ENCODE measurements at places on chromosomes 5 and 9.

- no peak for DNase-seq
Measured at GRCh38 chr9:5195463-5195862, 10.0 kb upstream of the INSL6 start.

GRCh38 chr9:70539001-70539400 is 124.5 kb upstream of the KLF9 start:
- DNase-seq = no peak

GRCh38 chr9:5188060-5188984 is 2.9 kb upstream of the INSL6 start:
- DNase-seq = no peak

- DNase-seq = no peak
Measured at GRCh38 chr5:6838736-6839135, 125.5 kb downstream of the TENT4A start.

GRCh38 chr5:115838885-115839518 is 2.4 kb downstream of the ATG12 start:
- DNase-seq = peak; percentile 51

DNA sequence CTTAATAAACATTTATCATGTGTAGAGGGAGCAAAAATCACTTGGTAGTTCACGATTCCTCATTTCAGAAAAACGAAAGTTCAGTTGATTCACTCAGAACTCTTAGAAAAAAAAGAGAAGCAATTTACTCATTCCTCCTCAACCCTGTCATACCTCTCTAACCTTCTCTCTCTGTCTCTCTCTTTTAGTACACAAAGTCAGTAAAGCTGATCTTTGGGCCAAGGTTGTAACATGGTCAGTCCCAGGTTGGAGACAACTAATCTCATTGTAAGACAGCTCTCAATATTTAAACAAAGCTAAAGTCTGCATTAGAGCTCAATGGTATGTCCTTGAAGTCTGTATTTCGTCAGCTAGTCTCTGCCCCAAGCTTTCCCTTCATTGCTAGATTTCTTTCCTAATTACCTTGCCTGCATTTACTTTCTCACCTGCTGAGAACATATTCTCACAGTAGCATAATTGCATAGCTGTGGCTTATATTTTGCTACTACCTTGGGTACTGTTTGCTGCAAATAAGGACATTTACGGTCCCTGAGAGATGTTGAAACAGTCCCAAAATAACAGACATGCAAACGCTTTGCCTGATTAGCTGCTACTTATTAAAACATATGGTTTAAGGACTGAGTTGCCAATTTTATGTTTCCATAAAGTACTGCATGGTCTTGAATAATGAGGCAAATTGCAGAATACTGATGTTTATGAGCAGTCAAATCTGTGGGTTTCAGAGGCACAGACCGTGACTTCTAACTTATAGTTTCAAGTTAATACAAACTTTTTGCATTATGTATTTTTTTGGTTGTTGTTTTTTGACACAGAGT is 138.3 kb downstream of the GPBP1 start:
- DNase-seq = no peak

DNA sequence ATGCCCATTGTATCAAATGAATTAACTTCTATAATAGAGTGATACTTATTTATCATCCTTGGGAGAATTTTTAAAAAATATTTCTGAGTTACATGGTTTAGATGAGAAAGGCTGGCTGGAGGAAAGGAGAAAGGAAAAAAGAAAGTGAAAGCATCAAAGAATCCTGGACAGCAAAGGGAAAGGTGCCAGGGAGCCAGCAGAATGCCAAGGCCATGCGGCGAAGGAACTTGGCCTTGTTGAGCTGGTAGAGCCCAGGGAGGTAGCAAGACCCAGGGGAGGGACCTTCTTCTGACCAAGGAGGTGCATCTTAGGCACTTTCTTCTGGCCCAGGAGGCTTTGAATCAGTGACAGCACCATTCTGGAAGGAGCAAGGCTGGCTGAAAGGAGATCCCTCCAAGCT is 240.5 kb downstream of the ENC1 start:
- no peak for DNase-seq

DNA sequence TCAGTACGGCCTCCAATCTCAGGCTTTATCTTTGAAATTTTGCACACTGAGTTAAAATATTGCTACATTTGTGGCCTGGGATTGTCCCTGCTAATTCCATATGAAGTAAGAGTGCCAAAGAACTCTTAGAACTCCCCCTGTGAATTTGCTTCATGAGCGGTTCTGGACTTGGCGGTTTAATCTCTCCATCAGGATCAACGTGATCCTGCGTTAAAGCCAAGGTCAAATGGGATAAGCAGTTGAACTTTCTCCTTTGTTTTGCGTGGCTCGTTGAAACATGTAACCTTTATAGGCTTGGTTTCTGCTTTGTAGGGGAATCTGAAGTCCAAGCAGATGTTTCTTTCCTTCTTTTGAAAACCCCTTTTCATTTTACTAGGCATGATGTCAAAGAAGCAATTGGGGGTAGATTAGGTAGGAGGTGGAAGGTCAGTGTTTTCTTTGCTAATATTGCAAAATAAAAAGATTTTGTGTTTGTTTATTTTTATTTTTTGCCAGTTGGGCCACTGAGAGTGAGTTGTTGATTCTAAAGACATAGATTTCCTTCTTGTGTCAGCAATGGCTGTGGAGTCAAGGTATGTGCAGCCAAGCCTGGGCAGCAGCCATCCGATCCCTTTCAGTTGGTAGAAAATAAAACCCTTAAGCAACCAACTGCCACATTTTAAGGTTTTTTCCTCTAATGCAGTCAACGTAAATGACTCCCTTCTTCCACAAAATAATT is 390.8 kb downstream of the NNT start:
- DNase-seq = no peak

- DNase-seq = no peak
Measured at GRCh38 chr5:78644741-78645300, 3.8 kb downstream of the LHFPL2 start.

DNA sequence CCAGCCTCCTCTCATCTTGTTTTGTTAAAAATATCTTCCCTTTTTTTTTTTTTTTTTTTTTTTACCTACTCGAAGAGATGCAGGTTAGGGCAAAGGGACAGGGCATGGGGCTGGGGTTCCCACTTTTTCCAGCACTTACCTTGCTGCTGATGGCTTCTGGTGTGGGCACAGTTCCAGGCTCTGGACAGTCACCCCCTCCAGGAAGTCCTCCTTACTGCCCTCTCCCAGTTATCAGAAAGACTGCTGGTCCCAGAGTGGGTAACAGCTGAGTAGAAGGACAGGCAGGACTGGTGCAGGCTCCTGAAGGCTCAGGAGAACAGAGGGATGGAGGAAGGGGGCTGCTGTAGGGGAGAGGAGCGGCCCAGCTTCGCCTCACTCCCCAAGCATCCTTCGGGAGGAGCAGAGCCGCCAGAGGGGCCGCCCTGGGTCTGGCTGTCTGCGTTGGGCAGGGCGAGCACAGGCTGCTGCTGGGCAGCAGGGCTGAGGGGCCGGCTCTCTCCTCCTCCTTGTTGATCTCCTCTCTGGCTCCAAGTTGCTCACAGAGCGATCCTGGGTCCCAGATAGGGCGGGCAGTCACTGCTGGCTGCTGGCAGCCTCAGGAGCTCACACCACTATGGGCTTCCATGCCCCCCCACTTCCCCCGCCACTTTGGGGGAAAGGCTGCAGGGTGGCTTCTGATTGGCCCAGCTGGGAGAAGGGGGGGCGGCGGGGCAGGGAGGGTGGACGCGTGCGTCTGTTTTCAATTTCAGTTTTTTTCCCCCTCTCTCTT is at the start of gene PDGFRB:
PDGFRB (minus strand) TSS at position 588 of the 769 bp plus-strand sequence. CDS start 18,798 bp downstream, outside the sequence.
- DNase-seq = peak; percentile 86

DNA sequence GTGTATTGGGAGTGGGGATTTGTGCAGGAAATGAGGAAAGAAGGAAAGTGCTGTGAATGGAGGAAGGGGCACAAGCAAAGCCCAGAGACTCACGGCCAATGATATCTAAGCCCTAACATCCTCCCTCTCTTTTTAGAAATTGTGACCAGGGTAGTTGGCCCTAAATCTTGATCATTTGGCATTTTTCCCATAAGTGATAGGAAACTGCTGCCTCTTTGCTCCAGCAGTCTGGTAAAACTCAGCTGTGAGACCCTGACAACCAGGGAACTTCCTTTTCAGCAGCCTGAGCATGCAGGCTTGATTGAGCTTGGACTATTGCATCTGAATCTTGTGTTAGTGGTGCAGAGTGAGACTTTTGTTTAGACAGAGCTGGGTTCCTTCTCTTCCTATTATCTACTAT is 9.6 kb upstream of the ADRB2 start:
- DNase-seq = no peak

DNA sequence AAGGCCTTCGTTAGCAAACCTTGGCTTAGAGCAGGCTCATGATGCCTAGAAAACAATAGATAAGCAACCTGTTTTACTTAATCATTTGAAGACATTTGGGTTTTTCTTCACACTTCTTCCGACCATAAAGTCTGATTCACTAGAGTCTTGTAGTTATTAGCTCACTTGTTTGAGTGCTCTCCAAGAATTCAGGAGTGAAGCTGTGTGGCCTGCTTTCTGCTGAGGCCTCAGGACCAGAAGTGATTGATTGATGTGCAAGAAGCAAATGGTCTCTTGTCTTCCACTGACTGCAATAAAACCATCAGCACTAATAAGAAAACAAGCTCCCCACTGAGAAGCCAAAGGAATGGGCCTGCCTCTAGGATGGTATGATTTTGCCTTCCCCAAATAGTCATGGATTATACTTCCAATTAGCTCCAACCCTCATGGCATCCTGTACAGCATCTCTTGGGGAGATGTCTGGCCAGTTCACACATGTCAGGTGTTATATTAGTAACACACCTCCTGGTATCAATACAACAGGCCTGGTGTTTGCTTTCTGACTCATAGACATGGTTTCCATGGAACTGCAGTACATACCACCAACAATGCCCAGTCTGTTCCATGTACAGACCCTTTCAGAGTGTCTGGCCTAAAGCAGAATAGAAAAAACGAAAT is 317.6 kb downstream of the CWC27 start:
- no peak for DNase-seq

GRCh38 chr5:160451281-160451680 is 29.6 kb downstream of the PTTG1 start:
- no peak for DNase-seq

- DNase-seq = no peak
Measured at GRCh38 chr9:77648234-77649108, at the start of gene GNA14. GNA14 (minus strand) TSS chr9:77648322; CDS start chr9:77647793, 529 bp downstream.

DNA sequence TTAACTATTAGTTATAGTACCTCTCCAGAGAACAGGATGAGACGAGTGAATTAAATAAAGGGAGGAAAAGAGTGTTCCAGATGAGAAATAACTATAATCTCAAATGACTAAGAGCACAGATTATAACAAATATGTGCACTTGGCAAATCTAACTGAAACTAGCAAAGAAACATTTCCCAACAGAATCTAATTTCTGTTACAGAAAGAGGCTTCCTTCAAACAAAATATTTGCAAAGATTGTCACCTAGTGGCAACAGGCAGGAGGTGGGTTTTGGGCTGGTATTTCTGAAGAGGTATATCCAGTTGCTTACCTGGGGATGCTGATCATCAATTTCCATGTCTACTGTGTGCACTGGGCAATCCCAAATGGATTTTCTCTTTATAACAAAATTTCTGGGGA is 5.6 kb upstream of the SPDL1 start:
- no peak for DNase-seq

GRCh38 chr9:129664746-129665388 is 580 bp upstream of the PRRX2 start:
- DNase-seq = no peak

GRCh38 chr5:177524539-177524900 is 7.8 kb upstream of the DDX41 start:
- DNase-seq = no peak

DNA sequence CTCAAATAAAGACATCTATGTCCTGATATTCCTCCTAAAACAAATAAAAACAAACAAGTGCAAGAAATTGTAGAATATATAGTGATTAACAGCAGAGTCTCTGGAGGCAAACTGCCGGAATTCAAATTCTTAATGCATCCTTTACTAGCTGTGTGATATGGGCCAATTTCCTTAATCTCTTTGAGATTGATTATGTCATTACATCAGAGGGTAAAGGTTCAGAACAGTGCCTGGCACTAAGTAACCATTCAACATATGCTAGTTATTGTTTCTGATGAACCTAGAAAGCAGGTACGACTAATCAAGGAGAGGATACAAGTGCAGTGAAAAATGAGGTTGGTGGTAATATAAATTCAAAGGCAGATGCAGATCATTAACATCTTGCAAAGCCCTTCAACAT is 81.1 kb upstream of the ADAMTS19 start:
- DNase-seq = no peak

GRCh38 chr9:119283078-119283794 is 86.0 kb downstream of the BRINP1 start:
- DNase-seq = no peak

Measured in HTR-8/SVneo (cell line).